ENCODE measurements at places on chromosomes 2 and 18.

DNA sequence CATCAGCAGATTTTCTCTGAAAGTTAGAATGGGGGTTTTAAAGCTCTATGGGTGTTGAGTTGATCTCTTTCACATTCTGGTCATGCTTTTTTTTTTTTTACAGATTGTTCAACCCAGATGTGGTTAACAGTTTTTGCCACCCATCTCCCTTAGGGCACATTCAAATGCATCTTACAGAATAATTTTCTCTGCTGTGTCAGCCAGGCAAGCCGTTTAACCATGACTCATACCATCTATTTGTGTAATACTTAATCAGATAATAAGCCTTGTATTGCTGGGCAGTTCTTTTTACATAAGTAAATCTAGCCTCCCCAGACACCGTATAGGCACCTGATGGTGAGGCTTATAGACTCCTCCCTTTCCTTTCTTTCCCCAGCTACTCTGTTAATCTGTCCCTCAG is 62.0 kb downstream of the TGIF1 start:
- no peak for DNase-seq

DNA sequence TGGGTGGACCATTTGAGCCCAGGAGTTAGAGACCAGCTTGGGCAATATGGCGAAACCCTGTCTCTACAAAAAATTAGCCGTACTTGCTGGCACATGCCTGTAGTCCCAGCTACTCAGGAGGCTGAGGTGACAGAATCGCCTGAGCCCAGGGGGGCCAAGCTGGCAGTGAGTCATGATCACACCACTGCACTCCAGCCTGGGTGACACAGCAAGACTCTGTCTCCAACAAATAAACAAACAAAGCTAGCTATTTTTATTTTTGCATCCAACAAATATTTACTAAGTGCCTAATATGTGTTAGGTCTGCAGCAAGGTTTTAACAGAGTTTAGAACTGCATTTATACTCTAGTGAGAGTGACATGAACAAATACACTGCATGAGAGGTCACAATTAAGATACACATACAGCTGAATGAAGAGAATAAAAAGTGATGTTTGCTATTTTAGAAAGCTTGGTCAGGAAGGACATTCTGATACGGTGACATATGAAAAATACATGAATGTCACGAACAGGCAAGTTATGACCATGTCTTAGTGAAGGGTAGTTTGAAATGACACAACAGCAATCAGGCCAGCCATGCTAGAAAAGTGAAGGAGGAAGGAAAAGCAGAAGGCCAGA is 83.2 kb upstream of the FRZB start:
- DNase-seq = no peak

DNA sequence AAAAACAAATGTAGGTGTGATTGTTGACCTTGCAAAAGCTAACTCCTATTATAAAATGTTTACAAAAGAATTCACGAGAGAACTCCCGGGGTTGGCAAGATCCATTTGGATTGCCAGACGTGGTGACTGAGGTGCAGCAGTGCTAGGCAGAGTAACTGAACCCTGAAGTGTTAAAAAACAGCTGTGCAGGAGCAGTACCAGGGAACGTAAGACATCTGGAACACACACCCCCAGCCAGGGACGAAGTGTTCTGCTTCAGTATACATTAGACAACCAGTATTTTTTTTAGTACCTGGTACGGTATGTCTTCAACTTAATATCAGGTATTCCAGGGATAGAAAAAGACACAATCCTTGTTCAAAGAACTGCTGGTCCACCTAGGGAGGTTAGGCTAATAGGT is 272.1 kb upstream of the EPAS1 start:
- DNase-seq = no peak

DNA sequence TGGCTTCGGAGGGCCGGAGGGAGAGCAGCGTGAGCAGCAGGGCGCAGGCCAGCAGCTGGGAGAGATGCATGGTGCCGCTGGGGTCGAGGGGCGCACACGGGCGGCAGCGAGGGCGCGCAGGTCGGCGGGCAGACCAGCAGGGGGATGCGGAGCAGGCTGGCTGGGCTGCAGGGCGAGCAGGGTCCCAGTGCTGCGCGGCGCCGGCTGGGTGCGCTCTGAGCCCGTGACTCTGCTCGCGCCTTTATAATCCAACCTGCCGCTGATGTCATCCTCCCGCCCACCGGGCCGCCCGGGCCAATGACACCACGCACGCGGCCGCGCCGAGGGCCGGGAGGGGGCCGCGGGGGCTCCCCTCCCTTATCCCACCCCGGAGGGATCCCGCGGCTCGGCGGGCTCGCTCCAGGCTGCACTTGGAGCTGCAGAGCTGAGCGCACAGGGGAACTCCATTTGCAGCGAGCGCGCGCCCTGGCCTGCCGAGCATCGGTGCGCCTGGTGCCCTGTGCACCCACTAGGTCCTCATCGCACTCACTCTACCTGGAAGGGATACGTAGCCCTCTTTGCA is at the start of gene NPPC:
Gene NPPC (minus strand): TSS at position 217 of the 562 bp plus-strand sequence. CDS start 147 bp downstream, at position 70.
- DNase-seq = no peak

- DNase-seq = no peak
Observed at GRCh38 chr2:227388537-227389011, 825 bp upstream of the SCYGR1 start.

- no peak for DNase-seq
Observed at GRCh38 chr2:211361383-211361782, 805.0 kb downstream of the CPS1 start.

- no peak for DNase-seq
Observed at GRCh38 chr2:161250864-161251436, 57.3 kb upstream of the PSMD14 start.

DNA sequence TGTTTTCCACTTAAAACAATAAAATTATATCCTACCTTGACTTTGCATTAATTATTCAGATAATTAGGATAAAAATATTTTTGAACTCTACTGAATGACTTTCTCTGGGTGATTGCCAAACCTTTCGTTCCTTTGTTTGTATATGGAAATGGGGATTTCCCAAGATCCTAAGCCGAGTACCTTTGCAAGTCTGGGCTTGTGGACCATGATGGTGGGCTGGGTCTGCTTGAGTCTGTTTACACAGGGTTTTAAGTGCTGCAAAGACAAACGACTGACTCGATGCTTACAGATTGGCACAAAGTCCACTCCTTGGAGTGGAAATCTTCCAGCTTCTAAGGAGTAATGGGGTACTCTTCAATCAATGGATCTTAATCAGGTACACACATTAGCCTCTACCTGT is 659.5 kb downstream of the TSN start:
- no peak for DNase-seq

GRCh38 chr2:7621018-7621814 is 704.0 kb downstream of the RNF144A start:
- DNase-seq = no peak

- no peak for DNase-seq
Observed at GRCh38 chr2:178163395-178163794, 30.9 kb upstream of the OSBPL6 start.

- no peak for DNase-seq
Observed at GRCh38 chr2:144230448-144231085, 289.4 kb downstream of the ZEB2 start.

- no peak for DNase-seq
Observed at GRCh38 chr2:126239320-126239955, 416.5 kb upstream of the GYPC start.

DNA sequence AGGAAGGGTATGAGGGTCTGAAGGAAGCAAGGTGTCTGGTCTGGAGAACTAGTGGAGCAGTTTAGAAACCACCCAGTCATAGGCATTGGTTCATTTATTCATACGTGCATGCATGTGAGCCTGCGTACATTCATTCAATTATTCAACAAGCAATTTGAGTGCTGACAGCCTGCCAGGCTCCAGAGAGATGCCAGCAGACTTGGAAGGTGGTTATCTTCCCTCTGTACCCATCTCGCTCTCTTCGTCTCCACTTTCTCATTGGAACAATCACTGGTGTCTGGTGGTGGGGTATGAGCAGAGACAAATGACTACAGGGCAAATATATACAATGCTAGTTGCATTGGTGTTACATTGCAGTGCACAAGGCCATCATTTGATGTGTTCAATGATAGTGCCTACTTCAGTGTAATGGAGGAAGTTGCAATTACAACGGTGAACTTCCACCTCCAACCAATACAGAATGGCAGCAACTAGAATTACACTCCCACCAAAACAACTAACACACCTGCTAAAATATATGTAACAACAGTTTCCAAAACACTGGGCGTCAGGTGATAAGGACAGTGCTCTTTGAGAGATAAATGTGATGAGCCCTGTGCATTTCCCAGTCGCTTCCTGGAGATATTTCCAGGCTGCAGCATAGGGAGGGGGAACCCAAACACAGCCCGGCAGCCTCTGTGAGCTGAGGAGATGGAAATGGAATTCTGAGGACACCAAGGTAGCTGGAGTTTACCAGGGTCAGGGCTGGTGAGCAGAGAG is 32.6 kb upstream of the CNGA3 start:
- DNase-seq = no peak

DNA sequence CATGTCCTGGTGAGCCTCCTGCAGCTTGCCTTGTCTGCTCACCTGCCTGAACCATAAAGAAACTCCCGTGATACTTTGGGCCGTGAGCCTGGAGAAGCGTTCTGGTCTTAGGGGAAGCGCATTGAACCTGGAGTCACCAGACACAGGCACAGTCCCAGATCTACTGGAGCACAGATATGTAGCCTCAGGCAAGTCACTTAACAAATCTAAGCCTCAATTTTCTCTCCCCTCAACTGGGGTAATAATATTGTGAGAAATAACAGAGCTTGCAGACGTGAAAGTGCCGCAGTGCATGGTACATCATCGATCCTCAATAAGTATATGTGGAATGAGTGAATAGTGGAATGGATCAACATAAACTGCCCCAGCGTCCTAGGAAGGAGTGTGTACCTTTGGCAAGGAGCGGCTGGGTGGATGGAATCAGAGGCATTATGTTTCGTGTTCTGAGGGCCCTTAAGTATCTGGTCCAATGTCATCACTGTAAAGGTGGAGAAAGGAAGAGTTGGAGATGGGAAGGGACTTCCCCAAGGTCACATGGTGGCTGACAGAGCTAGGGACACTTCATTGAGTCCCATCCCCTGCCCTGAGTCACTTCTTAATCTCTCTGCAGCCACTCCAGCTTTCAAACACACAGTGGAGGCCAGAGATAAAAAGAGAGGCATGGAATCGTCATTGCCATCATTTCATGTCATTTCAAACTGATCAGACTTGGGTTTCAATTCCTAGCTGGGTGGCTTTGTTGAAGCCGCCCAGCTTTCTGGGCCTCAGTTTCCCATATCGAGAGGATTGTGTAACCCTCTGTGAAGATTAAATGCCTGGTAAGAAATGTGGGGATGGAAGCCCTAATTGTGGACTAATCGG is 172.4 kb downstream of the DDX1 start:
- no peak for DNase-seq

DNA sequence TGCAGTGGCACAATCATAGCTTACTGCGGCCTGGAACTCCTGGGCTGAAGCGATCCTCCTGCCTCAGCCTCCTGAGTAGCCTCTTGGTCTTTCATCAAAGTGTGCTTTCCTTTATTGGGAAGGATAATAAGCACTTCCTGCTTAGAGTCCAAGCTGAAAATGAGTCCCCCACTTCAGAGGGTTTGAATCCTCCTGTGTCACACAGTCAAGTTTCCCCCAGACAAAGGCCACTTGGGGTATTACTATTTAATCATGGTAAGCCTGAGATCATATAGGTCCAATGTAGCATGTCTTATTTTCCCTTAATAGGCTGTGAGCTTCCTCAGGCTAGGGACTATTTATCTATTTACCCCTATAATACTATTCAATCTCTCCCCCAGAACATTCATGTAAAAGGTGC is 11.4 kb upstream of the KIAA2012 start:
- DNase-seq = no peak

GRCh38 chr2:11869391-11869991 is 123.1 kb downstream of the LPIN1 start:
- DNase-seq = no peak

DNA sequence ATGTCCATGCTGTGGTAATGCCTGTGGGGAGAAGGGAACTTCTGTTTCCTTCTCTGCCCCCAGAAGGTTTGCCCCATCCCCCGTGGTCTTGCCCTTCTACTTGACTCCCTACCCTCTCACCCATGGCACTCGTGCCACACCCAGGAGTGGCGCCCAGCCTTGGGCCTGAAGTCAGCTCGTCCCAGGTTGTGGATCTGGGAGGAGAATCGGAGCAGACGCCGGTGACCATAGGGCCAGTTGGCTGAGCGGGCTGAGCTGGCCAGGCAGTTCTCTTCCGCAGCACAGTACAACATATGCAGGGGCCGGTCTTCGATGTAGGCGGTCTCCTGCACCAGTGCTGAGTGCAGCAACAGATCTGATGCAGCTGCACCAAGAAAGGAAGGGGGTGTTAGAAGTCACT is 4.7 kb downstream of the HTRA2 start:
- no peak for DNase-seq

DNA sequence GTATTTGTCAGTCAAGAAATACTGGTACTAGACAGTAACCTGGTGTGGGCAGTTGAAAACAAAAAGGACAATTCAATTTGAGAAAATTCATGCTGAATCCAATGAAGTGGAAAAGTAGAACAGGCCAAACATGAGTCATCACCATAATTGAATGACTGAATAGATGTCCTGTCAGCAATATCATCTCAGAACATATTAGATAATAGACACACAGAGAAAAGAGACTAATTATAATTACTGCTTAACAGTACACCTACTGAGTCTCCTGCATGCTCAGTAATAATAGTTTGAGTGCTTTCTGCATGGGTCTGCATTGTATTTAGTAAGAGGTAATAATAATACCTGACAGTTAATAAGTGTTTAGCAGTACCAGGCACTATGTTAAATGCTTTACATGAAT is 138.6 kb upstream of the ZC3H15 start:
- DNase-seq = no peak

DNA sequence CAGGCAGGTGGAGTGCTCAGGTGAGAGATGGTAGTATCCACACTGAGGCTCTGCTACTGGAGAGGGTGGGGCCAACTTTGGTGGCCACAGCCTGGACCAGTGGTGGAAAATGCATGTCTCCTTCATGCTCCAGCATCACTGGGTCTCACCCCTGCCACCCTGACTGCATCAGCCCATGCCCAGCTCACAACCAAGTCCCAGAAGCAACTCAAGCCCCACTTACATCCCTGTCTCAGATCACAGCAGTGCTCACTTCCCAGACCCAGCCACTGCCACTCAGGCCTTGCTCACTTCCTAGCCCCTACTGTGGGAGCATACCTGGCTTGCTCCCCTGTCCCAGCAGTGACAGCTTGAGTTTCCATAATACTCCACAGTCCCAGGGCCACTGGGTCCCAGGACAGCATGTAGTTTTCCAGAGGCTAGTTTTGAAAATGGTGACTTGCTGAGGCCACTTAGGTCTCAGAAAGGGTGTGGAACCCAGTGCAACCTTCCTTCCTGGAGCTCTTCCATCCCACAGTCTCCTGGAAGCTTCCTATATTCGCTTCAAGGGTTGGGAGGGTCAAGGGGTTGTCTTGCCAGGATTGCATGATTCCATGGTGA is 58.8 kb downstream of the GPC1 start:
- DNase-seq = no peak

GRCh38 chr2:215436705-215437565 is 1.1 kb upstream of the FN1 start:
- DNase-seq = no peak
